ENCODE measurements at places on chromosomes 6 and 20.

DNA sequence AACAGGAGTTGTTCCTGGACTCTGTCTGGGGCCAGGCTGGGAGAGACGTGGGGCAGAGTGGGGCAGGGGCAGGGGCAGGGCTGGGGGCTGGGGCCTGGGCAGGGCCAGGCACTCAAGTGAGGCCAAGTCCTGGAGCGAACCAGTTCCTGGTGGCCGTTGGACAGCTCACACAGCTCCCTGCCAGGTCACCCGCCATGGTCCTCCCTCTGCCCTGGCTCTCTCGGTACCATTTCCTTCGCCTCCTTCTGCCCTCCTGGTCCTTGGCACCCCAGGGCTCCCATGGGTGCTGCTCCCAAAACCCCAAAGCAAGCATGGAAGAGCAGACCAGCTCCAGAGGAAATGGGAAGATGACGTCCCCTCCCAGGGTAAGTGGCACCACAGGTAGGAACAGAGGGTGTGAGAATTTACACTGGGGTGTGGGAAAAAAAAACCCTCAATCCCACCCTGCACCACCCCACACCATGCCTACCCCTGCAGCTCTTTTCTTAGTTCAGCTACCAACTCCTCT is at the start of gene MCCD1:
Gene MCCD1, plus strand, starts transcription at position 142 of the 508 bp plus-strand sequence. Its CDS starts 53 bp downstream, at position 195.
- no peak for DNase-seq

DNA sequence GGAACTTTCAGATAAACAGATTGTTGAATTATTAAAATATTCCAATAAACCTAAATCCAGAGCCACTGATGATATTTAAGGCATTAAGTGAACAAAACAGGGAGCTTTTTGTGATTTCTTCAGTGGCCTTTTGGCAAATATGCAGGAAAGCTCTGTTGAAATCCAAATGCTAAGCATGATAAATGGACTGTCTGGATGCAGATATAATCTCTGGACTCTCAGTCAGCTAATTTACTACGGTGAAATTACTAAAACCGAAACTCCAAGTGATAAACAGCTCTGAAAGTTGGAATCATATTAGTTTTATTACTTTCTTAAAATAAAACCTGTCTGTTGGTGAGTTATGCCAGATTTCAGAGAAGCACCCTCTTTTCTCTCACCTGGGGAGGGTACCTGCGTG is 120.3 kb downstream of the IMPG1 start:
- no peak for DNase-seq

DNA sequence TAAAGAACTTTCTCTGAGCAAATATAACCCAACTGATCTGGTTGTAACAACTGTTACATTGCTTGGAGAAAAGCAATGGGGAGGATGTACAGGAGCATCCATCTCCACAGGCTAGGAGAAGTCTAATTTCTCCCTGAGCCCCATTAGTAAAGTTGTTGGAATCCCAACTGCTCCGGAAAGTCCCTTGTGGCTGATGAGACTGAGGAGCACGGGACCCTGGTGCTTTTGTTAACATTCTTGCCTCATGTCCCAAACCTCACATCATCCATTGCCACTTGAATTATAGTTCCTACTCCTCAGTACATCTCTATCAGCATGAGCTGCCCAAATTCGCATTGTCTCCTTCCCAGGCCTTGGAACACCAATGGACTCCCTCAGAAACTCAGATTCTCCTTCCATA is 260.6 kb upstream of the BMP2 start:
- DNase-seq, result no peak

GRCh38 chr6:144793744-144794143 is 508.6 kb downstream of the UTRN start:
- no peak for DNase-seq

GRCh38 chr6:156517088-156517487 is 260.1 kb upstream of the ARID1B start:
- no peak for DNase-seq
